ENCODE measurements at places on chromosomes 3 and 15.
A peak's percentile ranks its signal among the peaks of the same experiment; 100 is the strongest.

DNA sequence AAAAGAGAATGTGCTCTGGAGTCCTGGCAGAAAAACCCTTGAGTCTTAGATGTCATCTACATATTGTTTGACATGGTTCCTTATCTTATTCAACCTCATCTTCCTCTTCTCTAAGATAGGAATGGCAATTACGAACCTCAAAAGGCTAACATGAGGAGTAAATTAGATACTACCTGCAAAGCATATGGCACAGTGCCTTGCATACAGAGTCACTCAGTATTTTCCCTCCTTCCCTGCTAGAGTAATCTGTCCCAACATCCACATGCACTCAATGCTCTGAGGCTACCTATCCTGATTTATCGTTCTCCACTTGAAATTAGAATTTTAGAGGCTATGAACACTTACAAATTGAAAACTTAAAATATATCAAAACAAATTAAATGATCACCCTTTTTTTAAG, 386.7 kb downstream of the RSL24D1 start:
- DNase-seq = no peak

GRCh38 chr3:70889162-70890019, 577.0 kb upstream of the MDFIC2 start:
- no peak for DNase-seq

- DNase-seq = no peak
Measured at GRCh38 chr3:49729966-49730609, 6.3 kb upstream of the GMPPB start.

GRCh38 chr3:78724859-78725258, 1042.9 kb downstream of the ROBO1 start:
- DNase-seq = no peak

GRCh38 chr3:194397757-194398312, 1.2 kb downstream of the GP5 start:
- DNase-seq = no peak

- DNase-seq = no peak
Measured at GRCh38 chr15:88020806-88021205, 235.7 kb downstream of the NTRK3 start.

- DNase-seq = no peak
Measured at GRCh38 chr3:62676689-62677271, 198.4 kb downstream of the CADPS start.

- no peak for DNase-seq
Measured at GRCh38 chr15:91068436-91068835, 31.6 kb upstream of the SV2B start.

DNA sequence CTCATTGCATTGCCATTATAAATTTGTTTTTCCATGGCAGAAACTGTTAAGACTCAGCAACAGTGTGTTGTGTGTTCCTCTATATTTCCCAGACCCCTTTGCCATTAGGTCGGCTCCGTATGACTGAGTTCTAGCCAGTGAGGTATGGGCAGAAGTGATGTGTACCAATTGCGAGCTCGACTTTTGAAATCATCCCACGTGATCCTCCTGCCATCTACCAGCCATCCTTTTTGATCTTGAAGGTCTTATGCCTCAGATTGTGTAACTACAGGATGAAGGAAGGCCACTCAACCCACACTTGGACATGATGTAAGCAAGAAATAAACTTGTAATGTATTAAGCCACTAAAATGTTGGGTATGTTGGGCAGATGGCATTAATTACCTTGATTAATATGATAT, 562.3 kb downstream of the PDCD6IP start:
- DNase-seq = no peak

GRCh38 chr3:126226374-126226773, 46.0 kb upstream of the ALDH1L1 start:
- no peak for DNase-seq

DNA sequence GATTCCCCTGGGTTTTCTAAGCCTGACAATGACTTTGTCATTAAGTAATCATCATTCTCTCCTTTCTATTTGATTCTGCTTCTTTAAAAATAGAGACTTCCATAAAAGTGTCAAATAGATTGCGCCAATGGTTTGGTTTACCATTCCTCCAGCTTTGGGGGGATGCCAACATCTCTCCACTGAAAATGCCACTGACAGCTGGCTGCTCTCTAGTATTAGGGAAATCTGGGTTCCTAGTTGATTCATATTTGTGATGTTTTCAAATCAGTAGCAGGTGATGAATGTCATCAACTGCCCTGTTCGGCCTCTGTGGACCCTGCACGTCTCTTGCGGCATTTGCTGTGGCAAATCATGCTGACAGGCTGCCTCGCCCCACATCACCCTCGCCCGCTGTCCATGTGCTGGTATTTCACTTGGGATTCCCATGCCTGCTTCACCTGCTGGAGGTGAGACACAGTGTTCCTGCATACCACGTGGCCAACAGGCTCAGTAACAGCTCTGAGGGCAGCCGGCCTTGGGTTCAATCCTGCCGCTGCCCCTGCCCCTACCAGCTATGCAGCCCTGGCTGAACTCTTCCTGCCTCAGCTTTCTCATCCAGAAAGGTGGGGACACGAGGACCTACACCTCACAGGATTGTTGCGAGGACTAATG, 28.1 kb downstream of the ZXDC start:
- no peak for DNase-seq

DNA sequence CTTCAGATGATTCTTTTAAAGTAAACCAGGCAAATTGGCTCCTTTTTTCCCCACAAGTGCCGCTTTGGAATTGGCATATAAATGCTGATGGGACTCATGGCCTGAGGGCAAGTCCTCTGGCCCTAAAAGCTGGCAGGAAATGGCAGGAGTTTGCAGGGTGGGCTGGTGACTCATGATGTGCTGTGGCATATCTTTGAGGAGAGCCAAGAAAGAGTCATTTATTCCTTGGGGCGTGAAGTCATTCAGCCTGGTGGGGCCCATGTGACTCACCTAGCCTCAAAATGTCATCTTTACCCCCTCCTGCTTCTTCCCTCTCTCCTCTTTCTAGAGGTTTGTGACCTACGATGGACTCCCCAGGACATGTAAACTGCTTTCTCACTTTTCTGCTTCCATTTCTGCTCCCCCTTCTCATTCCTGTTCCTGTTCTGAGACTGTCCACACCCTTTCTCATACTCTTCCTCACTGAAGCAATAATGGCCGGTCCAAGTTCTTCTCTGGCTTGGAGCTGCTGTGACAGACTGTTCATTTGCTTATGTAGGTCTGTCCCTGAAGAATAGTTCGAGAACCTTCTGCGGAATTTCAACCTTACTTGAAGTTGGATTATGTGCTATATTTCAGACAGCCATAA, 326.1 kb downstream of the SATB1 start:
- peak; percentile 97 for DNase-seq

- no peak for DNase-seq
Measured at GRCh38 chr15:66849393-66849745, 147.3 kb downstream of the SMAD6 start.

GRCh38 chr3:46660003-46660402, 33.5 kb downstream of the ALS2CL start:
- DNase-seq = peak; percentile 42

GRCh38 chr3:13748276-13748879, 131.5 kb downstream of the WNT7A start:
- DNase-seq = no peak

- peak; percentile 62 for DNase-seq
Measured at GRCh38 chr15:44706946-44707636, 4.0 kb downstream of the PATL2 start.

GRCh38 chr3:180680097-180680430, 775 bp upstream of the CCDC39 start:
- peak; percentile 71 for DNase-seq

- DNase-seq = no peak
Measured at GRCh38 chr15:67175643-67176071, 78.8 kb downstream of the AAGAB start.

DNA sequence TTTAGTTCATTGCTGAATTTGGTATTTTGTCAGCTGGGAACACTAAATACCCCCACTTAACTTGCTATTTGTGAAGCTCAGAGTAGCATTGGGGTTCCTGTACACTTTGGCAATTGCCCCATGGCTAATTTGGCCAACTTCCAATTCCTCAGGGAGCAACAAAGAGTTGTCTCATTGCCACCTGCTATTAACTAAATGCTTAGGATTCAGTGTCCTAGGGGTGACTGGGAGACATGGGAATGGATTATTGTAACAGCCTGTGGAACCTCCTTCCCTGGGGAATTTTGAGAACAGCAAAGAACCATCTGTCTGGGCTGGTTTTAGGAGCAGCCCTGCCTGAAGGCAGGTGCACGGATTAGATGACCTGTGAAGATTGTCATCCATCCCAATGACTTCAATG, 437.4 kb upstream of the TPRG1 start:
- no peak for DNase-seq

DNA sequence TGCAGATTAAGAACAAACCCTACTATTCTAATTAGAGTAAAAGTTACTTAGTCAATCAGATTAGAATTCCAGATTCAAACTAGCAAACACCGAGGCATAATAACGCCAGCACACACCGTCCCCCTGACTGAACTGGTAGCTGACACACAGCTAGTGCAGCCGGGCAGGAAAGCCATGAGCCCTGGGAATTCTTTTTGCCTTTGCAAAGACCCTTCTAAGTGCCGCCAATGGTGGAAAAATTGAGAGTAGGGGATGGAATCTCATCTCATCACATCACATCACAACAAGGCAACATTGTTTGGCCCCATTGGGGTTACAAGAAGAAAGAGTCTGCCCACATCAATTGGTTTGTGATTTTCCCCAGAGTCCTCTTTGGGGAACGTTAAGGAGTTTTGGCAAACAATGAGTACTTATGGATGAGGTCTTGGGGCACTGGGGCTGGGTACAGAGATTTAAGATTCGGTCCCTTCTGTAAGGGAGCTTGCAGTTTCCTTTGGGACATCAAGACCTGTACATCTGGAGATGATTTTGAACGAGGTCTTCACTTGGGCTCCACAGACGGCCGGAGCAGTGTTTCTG, 120.4 kb upstream of the MEF2A start:
- DNase-seq = no peak
